Activated naive CD4-positive, alpha-beta T cell treated with anti-CD3 and anti-CD28 coated beads for 36 hours (primary cell): ENCODE measurements at places on chromosomes 5 and 9.

DNA sequence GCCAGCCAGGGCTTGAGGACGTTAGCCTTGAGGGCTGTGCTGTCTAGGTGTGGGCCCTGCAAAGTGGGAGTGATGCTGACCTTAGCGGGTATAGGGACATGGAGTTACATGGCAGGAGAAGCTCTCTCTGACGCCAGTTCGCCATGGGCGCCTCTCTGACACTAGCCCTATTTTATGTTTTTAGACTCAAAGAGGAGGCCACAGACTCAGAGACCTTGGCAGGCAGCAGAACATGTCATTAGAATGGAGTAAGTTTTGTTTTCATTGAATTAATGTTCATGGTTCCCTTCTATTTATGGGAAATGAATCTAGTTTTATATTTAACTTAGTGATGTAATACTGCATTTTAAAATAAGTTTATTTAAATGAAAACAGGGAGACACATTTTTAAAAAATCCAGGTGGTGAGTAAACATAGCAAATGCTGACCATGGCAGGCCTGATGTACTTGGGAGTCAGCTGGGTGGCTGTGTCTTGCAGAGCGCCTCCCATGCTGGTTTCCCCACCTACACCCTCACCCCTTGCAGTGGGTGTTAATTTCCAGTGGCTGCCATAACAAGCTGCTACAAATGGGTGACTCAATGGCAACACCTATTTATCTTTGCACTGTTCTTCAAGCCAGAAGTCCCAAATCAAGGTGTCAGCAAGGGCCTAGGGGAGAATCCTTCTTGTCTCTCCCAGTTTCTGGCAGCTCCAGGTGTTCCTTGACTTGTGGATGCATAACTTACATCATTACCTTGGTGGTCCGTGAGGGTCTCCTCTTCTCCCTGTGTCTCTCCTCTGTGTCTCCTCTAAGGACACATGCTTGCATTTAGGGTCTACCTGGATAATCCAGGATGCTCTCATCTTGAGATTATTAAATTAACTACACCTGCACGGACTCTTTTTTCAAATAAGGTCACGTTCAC is 25.6 kb upstream of the GFPT2 start:
- DNase-seq: no peak

GRCh38 chr9:137070906-137071275 is 534 bp upstream of the SAPCD2 start:
- no peak for DNase-seq

DNA sequence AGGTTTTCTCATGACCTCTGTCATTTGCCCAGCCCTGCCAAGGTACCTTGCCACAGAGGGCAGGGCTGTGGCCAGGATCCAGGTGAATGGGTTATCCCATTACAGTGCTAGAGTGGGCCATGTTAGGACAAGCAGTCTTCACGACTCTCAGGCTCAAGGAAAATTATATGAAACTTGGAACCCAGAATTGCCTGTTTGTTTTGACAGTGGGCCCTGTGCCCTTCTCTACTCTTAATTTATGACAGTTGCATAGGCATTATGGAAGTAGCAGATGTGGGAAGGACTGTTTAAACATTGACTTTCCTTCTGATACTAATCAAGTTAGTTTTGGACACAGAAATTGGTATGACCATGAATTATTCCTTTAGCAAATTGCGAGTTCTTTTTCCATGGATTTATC is 41.7 kb downstream of the ITGA2 start:
- DNase-seq: no peak

DNA sequence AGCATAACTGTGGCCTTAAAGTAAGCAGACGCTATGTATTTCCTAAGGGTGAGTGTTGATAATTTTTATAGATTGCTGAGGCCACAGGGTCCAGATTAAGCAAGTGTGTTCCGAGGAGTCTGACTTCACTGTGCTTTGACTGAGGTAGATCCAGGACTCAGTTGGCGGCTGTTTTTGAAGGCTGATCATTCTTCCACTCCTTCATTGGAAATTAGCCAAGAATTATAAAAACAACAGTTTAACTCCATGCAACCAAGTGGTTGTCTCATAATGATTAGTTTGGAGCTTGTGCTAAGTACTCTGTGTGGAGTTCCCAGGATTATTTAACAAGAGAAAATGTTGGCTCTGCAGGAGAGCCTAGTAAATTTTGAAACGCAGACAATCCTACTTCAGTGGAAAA is 19.1 kb downstream of the IQGAP2 start:
- DNase-seq: no peak

GRCh38 chr5:42985129-42986037 is 54.7 kb downstream of the ANXA2R start:
- DNase-seq: no peak
